ENCODE measurements at places on chromosomes 7 and 10. TPM values are rescaled to one million over a fixed set of nuclear protein-coding genes. Genes with fewer than 3 reads are reported as not detected.

KDM7A gene
- 14.8 TPM for total RNA-seq

TCTN3 gene
- total RNA-seq = 14.9 TPM

SYCE1 gene
- total RNA-seq = not detected

SRGN gene
- 290 TPM for total RNA-seq

HOXA5 gene
- total RNA-seq = 0.24 TPM

CALCR gene
- total RNA-seq = 0.05 TPM

CFAP70 gene
- total RNA-seq = 1.7 TPM

DNA sequence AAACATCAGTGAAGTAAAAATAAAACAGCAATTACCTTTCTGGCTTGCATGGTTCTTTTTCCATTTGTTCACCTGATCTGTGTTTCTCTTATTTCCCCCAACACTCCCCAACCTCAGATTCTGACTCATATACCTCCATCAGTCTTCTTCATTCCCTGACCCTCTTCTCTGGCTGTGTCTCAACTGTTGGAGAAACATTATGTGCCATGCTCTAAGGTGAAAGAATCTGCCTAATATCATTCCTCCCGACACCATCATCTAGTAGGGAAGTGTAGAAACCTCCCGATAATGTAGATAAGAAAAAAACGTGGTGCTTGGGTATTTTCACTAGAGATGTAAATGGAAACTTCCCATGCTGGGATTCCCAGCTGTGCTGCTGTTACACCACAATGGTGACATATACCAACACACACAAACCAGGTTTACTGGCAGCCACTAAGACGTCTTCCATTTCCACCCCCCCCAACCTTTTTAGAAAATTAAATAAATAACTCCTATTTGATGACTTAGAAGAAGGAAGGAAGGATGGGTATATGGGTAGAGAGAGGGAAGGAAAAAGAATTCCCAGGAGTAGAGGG, 63.4 kb downstream of the OSBPL3 start:
- DNase-seq = no peak

GRCh38 chr10:7744307-7744706, 41.2 kb downstream of the ITIH2 start:
- no peak for DNase-seq

DNA sequence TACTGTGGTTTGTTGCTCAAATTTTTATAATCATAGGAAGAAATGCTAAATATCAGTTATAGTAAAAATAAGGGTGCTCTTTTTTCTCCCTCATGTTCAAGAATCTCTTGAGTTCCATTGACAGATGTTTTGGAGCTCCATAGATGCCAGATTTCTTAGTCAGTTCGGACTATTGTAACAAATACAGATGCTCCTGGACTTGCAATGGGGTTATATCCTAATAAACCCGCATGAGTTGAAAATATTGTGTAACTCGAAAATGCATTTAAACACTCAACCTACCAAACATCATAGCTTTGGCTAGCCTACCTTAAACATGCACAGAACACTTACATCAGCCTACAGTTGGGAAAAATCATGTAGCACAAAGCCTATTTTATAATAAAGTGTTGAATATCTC, 100.7 kb upstream of the CSTF2T start:
- DNase-seq = no peak

DNA sequence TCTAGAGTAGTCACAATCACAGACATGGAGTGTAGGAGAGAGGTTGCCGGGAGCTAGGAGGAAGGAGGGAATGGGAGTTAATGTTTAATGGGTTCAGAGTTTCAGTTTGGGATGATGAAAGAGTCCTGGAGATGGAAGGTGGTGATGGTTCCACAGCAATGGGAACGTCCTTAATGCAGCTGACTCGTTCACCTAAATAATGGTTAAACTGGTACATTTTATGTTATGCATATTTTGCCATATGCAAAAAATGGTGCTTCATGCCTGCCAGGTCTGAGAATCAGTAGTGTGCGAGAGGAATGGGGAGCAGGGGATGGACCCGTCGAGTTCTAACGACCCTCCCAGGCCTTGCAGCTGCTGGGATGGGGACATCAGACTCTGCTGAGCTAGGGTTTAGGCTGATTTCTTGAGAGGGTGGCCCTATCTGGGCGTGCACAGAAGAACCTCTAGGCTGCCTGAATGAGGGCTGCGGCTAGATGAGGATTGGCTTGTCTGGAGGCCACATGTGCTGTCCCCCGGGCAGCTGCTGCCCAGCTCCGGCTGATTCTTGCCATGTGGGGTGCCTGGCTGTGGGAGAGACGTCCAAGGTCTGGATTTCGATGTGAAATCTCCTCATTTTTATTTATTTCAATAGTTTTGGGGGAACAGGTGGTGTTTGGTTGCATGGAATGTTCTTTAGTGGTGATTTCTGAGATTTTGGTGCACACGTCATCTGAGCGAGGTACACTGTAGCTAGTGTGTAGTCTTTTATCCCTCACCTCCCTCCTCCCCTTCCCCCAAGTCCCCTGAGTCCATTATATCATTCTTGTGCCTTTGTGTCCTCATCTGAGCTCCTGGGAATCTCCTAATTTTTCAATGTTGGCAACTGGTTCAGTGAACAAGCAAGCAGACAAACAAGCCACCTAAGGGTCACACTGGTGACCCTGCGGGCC, 116.0 kb downstream of the GRK5 start:
- no peak for DNase-seq

DNA sequence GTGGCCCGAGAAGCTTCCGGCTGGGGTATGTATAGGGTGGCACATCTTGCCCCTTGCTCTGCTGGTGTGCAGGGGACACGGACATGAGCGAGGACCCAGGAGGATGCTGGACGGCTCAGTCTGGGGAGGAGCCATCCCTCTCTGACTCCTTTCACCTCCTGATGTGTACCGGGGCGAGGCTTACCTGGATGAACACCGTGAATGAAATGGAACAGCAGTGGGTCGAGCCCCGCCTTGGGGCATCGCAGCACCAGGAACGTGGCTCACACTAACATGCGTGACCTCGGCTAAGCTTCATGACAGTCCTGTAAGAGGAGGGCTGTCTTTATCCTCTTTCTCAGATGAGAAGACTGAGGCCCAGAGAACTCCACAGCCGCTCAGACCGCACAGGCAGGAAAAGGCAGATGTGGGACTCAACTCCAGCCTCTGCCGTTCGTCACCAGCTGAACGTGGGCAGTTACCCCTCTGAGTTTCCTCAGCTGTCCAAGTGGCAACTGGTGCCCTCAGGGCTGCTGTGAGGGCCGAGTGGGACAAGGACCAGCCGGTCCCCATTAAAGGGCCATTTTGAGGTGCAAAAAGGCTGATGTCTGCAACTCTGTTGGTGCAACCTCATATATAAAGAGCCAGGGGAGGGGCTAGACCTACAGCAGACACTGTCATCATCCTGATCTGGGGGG, 54.5 kb downstream of the INSIG1 start:
- no peak for DNase-seq

- DNase-seq = no peak
Measured at GRCh38 chr7:96080027-96080426, 241.9 kb downstream of the SLC25A13 start.

DNA sequence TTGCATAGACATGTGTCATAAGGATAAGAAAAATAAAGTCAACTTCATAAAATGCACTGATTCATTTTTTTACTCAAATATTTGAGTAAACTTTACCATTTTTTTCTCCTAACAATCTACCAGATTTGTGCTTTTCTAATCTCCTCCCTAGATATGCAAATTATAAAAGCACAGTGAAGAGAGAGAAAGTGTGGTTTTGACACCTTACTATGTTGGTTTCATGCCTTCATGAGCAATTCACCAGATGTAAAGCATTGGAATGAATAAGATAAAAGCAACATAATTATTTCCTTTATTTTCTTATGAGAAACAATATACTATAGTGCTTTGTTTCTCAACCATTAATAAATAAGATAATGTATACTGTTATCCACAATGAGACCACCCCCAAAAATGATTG, 432.5 kb upstream of the PCDH15 start:
- no peak for DNase-seq

- DNase-seq = no peak
Measured at GRCh38 chr7:107563081-107563774, 492 bp downstream of the COG5 start.

- no peak for DNase-seq
Measured at GRCh38 chr7:132904209-132904608, 177.7 kb downstream of the CHCHD3 start.

- DNase-seq = no peak
Measured at GRCh38 chr7:133859871-133860450, 267.2 kb upstream of the LRGUK start.

DNA sequence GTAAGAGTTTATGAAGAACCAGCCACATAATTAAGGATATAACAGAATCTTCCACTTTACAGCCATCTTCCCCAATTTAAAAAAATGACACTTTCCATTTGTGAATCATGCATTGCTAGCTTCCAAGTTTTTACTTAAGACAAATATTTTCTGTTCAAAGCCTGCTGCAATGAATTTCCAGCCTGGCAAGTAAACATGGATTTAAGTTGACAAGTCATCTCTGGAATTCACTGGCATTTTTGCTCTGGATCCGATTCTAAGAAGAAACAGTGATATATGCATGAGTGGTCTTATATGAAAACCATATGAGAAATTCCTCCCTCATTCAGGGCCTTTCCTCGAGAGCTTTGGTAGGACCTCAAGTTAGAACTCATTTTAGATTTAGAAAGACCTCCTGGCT, 116.1 kb upstream of the CDCA7L start:
- DNase-seq = no peak

DNA sequence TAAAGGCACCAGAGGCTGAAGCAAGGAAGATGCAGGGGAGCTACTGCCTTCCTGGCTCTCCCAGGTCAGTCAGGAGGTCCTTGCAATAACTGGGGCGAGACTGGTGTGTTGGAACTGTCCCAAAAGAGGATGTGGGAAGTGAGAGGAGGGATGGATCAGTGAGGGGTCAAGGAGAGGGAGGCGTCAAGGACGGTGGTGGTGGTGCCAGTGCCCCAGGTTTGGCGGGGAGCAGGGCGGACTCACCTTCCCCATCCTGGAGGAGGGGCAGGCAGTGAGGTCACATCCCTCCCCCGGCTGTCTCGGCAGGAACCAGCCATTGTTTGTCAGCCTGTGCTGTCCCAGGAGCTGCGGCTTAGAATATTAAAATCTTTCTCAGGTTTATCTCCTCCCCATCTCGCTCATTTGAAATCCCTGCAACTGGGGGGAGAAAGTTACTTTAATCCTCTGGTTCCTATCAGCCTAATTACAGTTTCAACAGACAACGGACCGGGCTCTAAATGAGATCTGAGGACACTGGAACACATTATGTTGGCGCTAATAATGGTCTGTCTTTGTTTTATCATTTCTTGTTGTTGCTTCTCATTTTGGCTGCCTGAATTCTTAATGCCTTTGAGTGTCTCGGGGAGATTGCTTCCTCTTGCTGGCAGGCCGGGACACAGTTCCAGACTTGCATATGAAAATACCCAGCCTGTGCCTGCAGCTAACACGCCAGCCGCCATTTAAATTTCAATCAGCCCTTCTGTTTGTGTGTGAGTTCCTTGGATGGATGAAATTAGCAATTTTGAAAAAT, 387.5 kb downstream of the RPS24 start:
- no peak for DNase-seq

DNA sequence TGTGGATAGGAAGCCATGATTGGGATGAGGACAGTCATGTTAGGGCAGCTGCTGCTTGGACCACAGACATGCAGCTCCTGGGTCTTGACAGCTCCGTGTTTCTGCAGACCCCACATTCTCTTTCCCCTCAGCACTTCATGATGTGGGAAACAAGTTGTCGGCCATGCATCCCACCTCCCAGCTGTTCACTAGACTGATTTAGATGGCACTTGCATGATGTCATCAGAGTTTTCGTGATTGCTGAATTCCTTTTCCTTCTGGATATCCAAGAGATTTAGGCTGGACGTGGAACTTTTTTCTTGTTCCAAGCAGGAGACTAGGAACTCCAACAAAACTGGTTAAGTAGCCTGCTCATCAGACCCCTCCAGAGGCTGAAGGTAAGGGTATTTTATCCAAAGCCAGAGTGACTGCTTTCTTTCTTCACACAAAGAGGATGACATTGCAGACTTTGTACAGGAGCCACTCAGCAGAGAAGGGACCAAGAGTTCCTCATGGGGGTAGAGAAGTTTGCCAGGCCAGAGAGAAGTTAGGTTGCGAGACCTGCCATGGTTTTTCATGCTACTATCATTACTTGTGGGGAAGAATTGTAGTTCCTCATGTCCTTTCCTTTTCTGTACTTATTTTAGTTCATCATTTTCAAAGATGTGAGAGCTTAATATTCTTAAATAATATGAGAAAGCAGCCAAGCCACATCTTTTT, 117.7 kb upstream of the GJD4 start:
- DNase-seq = no peak

- no peak for DNase-seq
Measured at GRCh38 chr7:913736-914520, 37.6 kb downstream of the GET4 start.

All from thymus (tissue), 14 donors.